ENCODE measurements at places on chromosomes 3 and 15.

DNA sequence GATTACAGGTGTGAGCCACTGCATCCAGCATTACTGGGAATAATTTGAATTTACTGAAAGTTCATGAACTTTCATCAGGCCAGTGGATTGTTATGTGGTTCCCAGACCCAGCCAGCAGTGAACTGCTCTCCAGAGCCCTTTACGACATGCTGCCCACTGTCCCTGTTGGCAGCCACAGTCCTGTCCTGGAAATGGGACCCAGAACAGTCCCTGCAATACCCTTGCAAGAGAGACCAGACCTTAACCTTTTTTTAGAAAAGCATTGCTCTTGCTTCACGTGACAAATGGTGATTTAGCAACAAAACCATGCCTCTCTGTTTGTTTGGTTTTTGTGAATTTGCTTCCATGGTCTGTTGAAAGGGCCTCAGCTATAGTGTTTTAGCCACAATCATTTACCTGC is 367.3 kb upstream of the C2CD4B start:
- DNase-seq, result no peak

DNA sequence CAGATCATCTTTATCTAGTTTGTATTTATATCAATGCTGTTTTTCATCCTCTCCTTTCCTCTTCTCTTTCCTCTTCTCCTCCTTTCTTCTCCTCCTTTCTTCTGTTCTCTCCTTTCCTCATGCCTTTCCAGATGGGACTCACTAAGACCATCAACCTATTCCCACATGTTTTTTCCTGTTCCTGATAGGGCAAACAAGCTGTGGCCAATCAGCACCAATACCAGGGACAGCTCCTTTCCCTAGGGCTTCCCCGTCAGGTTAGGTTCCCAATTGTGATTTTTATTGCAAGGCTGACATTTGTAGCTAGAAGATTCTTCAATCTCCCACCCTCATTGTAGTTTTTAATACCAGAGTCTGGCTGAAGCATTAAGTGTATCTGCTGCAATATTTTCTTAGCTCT is 76.3 kb upstream of the COL8A1 start:
- DNase-seq, result no peak

DNA sequence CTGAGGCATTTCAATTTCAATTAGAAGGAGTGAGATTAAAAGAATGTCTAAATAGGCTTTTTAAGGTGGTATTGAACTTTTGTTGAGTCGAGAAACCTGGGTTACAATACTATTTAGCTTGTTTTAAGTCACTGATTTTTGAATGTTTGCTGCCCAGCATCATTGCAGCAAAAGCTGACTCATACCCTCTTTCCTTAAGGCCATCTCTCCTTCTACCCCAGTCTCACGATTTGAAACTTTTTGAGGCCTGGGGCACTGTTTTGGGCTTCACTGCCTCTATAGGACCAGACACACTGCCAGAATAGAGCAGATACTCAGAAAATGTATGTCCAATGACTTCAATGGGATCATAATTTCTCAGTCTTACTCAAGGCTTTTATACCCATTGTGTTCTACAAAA is 319.6 kb upstream of the TGFBR2 start:
- no peak for DNase-seq

GRCh38 chr3:15331606-15332404 is 581 bp downstream of the SH3BP5 start:
- peak; percentile 18 for DNase-seq

GRCh38 chr3:171824116-171824515 is 13.8 kb upstream of the PLD1 start:
- DNase-seq, result no peak

DNA sequence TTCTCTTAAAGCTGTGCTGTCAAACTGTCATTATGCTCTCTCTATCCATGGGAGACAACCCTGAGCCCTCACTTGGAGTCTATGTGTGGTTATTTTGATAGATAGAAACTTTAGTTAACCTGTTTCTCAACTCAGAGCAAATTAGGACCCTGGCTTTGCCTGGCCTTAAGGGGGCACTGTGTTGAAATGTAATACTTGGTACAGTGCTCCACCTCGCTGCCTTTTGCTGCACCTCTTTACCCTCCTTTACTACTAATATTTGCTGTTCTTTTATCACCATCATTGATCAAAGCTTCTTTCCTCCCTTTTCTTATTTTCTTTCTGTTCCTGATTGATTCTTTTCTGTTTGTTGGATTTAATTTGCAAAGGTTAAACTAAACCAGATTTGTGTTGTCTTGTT is 34.3 kb downstream of the STT3B start:
- no peak for DNase-seq

DNA sequence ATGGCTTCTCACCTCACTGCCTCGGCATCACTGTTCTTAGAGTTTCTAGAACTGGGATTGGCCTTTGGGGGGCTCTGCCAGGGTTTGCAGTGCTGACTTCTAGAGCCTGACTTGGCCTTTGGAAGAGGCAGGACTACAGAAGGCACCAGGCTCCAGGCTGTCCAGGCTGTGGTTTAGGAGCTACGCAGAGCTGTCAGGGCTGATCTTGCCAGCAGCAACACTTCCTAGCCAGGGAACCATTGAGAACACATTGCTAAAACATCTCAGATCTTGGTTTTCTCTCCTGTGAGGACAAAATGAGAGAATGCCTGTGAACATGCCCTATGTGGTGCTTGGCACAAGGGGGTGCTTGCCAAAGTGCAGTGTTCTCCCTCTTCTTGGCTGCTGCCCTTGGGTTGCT is 34.6 kb upstream of the APEH start:
- DNase-seq, result no peak

DNA sequence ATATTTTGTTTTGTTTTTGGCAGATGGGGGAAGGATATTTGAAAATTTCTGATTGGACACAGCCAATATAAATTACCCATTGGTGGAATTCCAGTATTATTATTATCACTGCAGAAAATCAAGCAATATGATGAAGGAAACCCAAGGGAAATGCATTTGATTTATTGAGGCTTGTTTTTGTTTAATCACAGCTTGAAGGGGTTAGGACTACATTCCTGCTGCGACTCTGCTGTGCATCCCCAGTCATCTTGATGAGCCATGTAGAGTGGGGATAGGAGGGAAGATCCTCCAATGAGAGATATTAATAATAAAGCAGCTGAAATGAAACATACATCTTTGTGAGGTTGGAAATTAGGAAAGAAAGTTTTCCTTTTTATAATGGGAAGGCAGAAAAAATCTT is 208.6 kb downstream of the GAP43 start:
- DNase-seq, result no peak

GRCh38 chr3:104452697-104453096 is 914.0 kb upstream of the ALCAM start:
- no peak for DNase-seq

GRCh38 chr15:29840926-29841325 is 18.7 kb upstream of the TJP1 start:
- no peak for DNase-seq

GRCh38 chr15:68707386-68707785 is 113.3 kb downstream of the ANP32A start:
- no peak for DNase-seq
